ENCODE measurements at places on chromosomes 16 and 17.

DNA sequence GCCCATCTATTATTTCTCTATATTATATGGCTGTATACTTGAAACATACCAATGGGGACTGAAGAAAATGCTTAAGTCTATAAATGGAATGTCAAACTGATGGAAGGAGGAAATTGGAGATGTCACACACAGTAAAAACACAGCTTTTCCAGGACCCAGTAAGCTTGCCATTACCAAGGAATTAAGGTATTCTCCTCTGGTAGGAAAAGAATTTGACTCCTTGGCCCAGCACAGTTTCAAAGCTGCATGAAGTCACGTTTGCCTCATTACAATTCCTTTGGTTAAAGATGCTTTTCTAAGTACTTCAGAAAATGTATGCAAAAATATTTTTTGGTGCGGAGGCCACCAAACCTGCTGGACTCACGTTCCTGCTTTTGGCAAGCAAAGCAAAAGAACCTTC, 48.5 kb downstream of the CDH13 start:
- DNase-seq, result no peak

GRCh38 chr17:13230350-13231264, 212.8 kb upstream of the ELAC2 start:
- no peak for DNase-seq

DNA sequence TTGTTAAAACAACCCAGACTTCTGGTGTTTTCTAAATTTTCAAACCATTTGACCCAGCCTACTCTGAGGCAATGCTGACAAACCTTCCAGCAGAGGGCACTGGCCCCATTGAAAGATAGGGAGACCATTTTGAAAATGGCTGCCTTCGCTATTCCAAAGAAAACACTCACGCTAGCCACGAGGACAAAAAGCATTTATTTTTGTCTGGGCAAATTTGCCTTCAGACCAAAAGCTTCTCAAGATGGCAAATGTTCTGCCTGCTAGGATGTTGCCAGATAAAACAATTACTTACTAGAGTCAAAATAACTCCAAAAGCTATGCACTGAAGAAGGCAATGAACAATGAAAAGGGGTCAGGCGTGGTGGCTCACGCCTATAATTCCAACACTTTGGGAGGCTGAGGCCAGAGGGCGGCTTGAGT, 296.7 kb upstream of the IRX5 start:
- no peak for DNase-seq

GRCh38 chr17:78279360-78279990, 48.0 kb downstream of the TMEM235 start:
- DNase-seq, result no peak

- DNase-seq, result no peak
Observed at GRCh38 chr17:77329741-77330531, 189.2 kb downstream of the SEC14L1 start.

GRCh38 chr16:64715624-64716023, 406.2 kb downstream of the CDH11 start:
- no peak for DNase-seq

DNA sequence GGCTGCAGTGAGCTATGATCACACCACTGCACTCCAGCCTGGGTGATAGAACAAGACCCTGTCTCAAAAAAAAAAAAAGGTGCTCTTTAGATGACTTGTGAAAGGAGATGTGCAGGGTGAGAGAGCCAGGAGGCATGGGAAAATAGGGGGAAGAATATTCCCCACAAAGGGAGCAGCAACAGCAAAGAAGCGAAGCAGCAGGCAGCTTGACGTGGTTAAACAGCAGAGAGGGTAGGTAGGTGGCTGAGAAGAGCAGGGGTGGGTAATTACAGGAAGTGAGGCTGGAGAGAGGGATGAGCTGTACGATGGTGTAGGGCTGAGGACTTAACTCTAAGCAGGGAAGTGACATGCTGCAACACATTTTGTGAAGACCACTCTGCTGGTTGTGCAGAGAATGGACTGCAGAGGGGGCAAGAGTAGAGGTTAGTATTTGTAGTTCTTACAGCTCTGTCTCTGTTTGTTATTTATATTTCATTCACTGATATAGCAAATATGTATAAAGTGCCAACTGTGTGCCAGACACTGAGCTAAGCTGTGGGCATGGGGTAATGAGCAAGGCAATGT, 1.6 kb downstream of the HEATR3 start:
- no peak for DNase-seq

DNA sequence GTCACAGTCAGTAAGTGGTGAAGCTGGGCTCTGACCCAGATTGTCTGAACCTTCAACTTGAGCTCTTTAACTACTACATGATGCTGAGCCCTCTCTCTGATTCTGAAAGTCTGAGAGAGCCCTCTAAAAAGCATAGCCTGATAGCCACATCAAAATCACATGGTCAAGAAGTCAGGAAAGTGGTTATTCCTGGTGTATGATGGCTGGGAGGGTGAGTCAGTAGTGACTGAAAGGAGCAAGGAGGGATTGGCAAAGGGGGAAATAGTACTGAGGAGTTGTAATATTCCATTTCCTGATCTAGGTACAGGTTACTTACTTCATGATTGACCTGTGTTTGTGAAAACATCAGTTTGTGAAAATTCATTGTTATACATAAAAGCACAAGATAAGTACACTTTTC, 89.1 kb downstream of the SSH2 start:
- DNase-seq, result no peak

- DNase-seq, result no peak
Observed at GRCh38 chr17:42333053-42333452, 44.8 kb downstream of the STAT5A start.

DNA sequence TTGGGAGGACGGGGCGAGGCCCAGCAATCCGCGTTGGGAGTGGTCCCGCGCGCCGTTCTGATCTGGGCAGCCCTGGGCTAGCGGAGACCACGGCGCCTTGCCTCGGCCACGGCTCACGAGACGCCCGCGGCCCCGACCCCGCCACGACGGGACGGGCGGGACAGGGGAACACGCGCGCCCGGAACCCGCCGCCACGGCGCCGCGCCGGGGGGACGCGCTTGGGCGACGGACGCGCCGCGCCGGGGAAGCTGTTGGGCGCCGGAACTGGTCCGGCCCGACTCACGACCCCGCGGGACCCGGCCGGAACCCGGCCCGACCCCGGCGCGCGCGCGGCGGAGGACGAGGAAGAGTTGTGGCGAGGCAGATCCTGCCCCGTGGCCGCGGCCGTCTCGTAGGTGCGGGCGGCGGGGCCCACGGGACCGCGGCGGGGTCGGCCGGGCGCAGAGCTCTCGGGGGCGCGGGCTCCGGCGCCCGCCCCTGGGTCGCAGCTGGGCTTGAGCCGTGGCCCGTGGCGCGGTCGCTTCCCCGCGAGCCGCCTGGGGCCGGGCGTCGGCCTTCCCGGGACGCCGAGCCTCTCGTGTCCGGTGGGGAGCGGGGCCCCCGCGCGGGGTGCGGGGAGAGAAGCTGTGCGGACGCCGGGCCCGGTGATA, at the start of gene ACSF3:
Gene ACSF3 (plus strand): TSS at position 251 of the 650 bp plus-strand sequence. CDS start 6,830 bp downstream, outside the sequence.
- no peak for DNase-seq

DNA sequence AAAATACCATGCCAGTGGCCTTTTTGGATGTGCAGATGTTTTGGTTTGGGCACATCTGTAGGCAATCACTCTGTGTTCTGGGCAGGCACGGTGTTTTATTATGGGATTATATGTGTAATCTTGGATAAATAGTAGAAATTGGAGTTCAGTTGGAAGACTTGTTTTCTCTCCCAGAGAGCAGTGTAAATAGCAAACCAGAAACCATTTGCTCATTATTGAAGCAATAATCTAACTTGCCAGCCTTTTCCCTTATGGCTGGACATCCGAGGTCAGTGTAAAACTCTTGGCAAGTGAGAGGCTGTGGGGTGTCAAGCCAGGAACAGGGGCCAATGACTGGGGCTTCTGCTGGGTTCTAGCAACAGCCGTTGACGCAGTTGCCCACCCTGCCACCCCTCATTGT, 69.9 kb downstream of the IRX3 start:
- DNase-seq, result no peak

DNA sequence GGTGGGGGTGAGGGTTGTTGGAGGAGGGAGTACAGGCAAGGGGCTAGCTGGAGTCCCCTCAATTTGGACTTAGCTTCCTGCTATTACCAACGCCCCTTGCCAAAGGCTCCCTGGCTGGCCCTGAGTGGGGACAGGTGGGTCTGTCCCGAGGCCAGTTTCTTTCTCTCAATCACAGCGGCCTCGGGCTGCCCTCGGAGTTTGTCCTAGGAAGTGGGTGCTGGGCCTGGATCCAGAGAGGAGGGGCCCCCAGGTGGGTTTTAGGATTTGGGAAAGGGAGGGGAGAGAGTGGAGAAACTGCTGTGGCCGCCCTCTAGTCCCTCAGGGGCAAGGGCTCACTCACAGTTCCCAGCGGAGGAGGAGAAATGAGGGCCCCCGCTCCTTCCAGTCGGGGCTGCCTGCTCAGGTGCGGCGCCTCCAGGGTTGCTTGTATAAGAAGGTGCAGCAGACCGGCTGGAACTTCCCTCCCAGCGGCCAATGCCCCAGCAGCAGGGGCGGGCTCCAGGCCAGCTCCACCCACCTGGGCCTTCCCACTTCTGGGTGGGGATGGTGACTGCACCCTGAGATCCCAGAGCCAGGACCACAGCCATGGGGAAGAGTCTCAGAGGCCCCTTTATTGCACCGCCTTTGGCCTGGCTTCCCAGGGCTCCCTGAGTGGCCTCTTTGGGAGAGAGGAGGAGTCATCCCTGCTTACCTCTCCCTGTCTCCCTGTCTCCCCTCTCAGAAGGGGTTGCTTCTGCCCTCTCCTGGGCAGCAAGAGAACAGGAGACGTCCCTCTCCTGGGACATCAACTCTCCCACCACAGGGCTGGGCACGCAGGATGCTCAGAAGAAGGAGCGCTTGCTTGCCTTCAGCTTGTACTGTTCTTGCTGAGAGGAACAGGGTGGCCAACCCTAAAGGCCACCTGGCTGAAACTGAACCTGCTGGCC, 112.0 kb upstream of the SMURF2 start:
- DNase-seq, result peak; percentile 1

GRCh38 chr17:8925808-8926207, 39.7 kb downstream of the PIK3R5 start:
- no peak for DNase-seq

- DNase-seq, result no peak
Observed at GRCh38 chr16:8848939-8849391, 19.8 kb downstream of the CARHSP1 start.

DNA sequence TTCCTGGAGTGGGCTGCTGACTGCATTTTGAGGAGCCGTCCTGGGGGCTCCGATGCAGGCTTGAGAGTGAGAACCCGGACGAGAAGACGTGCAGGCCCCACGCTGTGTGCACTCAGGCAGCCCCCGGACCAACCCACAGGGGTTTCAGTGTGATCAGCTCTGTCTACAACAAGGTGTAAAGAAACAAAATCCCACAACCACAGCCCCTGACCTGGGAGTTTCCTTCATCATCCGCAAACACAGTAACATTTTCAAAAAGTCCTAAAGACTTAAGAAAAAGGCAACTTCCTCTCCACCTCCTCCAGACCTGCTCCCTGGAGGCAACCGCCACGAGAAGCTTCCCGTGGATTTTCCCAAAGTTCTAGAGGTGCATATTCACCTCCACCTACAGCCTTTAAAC, 15.4 kb upstream of the MEAK7 start:
- DNase-seq, result no peak

- no peak for DNase-seq
Observed at GRCh38 chr16:28237754-28238357, 26.1 kb upstream of the XPO6 start.

DNA sequence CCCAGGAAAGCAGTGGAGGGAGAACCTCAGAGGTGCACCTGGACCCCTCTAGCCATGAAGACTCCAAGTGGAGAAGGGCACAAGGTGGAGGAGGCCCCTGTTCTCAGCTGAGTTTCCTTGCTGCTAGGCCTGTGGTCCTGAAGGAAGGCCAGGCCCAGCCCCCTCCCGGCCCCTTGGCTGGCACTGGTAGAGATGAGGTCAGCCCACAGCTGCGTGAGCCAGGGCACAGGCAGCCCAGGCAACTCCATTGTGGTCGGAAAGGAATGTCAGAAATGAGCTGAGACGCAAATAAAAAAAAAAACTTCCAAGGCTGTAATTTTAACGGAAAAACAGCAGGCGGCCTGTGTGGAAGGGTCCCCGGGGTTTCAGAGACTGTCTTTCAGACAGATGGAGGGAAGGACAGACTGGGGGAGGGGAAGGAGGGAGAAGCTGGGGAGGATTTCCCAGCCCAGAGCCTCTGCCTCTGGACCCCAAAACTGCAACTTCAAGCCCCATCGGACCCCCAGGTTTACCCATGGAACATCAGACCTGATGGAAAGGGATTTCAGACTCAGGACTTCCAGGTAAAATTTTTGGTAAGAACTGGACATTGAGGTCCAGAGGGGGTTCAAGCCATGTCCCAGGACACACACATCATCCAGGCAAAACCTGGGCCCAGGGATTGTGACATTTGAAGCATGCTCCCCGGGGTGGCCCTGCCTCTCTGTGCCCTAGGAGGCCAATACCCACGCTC, 25.6 kb upstream of the MRPS23 start:
- DNase-seq, result no peak

- DNase-seq, result no peak
Observed at GRCh38 chr17:6843241-6843880, 11.8 kb upstream of the TEKT1 start.

- no peak for DNase-seq
Observed at GRCh38 chr17:79781736-79782575, 4.0 kb downstream of the CBX2 start.

GRCh38 chr16:68972013-68972412, 128.7 kb downstream of the TANGO6 start:
- peak; percentile 61 for DNase-seq

GRCh38 chr17:32502710-32503109, 15.9 kb downstream of the CDK5R1 start:
- no peak for DNase-seq

DNA sequence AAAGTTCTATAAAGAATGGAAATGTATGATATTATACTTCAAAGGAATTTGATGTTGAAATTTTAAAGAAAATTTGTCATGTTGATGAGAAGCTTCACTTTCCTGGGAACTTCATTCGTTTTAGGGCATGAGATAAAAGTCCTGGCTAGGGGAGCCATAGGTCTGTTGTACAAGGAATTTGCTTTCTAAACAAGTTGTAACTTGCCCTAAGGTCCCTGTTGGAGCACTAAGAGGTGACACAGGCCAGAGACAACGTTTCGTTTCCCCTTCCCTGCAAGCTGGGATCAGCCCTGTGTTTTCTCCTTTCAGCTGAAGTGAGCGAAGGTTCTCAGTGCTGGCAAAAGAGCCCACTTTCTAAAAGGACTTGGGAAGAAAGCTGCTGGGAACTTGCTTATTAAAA, 16.6 kb downstream of the PLD6 start:
- no peak for DNase-seq

GRCh38 chr16:78998879-78999278, 601.7 kb downstream of the MAF start:
- no peak for DNase-seq

- no peak for DNase-seq
Observed at GRCh38 chr16:49782405-49782804, 73.5 kb downstream of the ZNF423 start.

- no peak for DNase-seq
Observed at GRCh38 chr16:76118344-76118743, 158.9 kb upstream of the CNTNAP4 start.

- no peak for DNase-seq
Observed at GRCh38 chr17:69093279-69093789, 32.6 kb upstream of the ABCA9 start.

- DNase-seq, result no peak
Observed at GRCh38 chr17:57451191-57451590, 194.9 kb downstream of the MSI2 start.

GRCh38 chr17:36742267-36743000, 141.1 kb downstream of the MRM1 start:
- DNase-seq, result no peak

Measured in NCI-H1417 treated with DMSO at 0.1 percent for 48 hours (cell line).